Activated CD4-positive, CD25-positive, alpha-beta regulatory T cell treated with anti-CD3 and anti-CD28 coated beads, Interleukin-2, amount 50 U/mL, for 24 hours (primary cell): ENCODE measurements at places on chromosomes 11 and 22.

- ATAC-seq, result peak; percentile 82
Observed at GRCh38 chr22:23786752-23787599, at the start of gene SMARCB1. TSS of gene SMARCB1 (plus strand) at chr22:23786966. CDS start at chr22:23787170, 204 bp downstream.

- no peak for ATAC-seq
Observed at GRCh38 chr11:33910296-33910957, 18.6 kb upstream of the LMO2 start.

- ATAC-seq, result no peak
Observed at GRCh38 chr22:17117890-17118289, 3.3 kb downstream of the TMEM121B start.

- ATAC-seq, result no peak
Observed at GRCh38 chr11:17547051-17547577, at the start of gene OTOG. TSS of gene OTOG (plus strand) at chr11:17547259. CDS start at chr11:17547373, 114 bp downstream.

GRCh38 chr11:96149743-96150555 lies 193.0 kb downstream of the MAML2 start:
- peak; percentile 88 for ATAC-seq

GRCh38 chr11:70670676-70671034 lies 272.3 kb downstream of the CTTN start:
- no peak for ATAC-seq

DNA sequence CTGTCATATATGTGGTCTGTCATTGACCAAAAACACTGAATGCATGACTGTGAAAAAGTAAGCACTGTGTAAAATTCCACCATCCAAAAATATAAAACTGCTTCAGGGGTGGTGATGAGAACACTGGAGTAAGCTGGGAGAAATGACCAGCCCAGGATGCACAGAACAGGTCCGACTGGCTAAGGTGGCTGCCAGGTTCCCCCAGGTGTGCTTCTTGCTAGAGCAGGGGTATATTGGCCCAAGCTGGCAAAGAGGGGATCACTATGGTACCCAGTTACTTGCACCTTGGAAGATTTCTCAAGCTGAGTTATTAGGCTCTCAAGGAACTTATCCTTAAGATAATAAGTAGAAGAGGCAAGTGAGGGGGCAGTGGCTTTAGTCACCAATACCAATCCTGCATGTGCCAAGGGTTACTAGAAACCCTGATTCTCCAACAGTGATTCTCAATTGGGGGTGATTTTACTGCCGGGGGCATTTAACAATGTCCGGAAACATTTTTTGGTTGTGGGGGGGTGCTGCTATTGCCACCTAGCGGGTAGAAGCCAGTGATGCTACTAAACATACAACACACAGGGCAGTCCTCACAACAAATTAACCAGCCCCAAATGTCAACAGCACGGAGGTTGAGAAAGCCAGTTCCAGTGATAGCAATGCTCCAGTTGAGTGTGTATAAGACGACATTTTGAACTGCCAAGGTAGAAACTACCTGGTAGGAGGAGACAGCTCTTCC lies 15.7 kb downstream of the SNU13 start:
- ATAC-seq, result no peak

- ATAC-seq, result peak; percentile 75
Observed at GRCh38 chr22:30396871-30397655, at the start of gene SEC14L2. TSS of gene SEC14L2 (plus strand) at chr22:30397018. CDS start at chr22:30397117, 99 bp downstream.

DNA sequence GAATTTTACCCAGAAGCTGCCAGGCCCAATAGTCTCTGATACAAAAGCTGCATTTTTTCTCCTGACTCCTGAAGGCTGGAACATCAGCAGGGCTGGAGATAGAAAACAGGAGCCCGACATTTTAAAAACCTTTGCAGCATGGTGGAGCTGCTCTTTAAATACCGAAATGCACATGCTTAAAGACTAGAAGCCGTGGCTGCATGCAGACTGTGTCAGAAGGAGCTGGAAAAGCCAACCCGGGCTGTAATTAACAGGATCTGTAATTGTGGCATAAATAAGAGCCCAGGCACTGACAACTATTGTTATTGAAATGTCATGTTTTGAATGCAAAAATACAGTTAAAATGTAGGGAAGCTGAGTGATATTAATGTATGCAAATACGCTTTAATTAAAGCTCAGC lies 304.9 kb upstream of the PLET1 start:
- ATAC-seq, result no peak

- ATAC-seq, result no peak
Observed at GRCh38 chr22:24440718-24441405, 13.5 kb downstream of the ADORA2A start.

- ATAC-seq, result no peak
Observed at GRCh38 chr11:19849947-19850593, 137.4 kb downstream of the NAV2 start.

- ATAC-seq, result no peak
Observed at GRCh38 chr11:86818462-86819192, 18.3 kb downstream of the PRSS23 start.

DNA sequence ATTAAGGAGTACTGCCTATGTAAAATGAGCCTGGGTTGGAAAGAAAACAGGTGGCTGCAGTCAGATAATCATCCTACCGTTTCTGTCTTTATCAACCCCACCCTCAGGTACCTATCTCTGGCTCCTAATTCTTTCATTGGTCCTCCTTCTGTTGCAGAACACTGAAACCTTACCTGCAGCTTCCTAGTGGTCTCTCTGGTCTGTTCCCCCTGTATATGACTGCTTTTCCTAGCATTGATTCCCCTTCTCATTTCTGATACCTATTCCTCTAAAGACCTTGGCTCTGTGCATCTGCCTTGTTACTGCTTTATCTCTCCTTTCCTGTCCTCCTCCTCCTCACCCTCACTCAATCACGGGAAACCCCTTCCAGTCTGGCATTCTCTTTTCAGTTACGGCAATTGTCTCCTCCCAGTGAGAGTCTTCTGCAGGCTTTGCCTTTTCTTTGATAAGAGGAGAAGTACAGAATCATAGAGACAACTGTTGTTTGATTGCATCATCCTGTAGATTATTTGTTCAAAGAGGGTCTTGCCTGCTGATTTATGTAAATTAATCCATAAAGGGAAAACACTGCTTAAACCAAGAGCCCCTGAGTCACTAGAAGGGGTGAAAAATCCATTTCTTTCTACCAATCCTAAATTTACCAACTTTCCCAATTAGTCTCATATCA lies 301.2 kb downstream of the AASDHPPT start:
- no peak for ATAC-seq

GRCh38 chr11:41437006-41437490 lies 22.4 kb downstream of the LRRC4C start:
- no peak for ATAC-seq

- peak; percentile 76 for ATAC-seq
Observed at GRCh38 chr11:104668797-104669463, 229.3 kb downstream of the CASP12 start.

- no peak for ATAC-seq
Observed at GRCh38 chr11:5610446-5610845, 14.0 kb downstream of the TRIM6 start.

DNA sequence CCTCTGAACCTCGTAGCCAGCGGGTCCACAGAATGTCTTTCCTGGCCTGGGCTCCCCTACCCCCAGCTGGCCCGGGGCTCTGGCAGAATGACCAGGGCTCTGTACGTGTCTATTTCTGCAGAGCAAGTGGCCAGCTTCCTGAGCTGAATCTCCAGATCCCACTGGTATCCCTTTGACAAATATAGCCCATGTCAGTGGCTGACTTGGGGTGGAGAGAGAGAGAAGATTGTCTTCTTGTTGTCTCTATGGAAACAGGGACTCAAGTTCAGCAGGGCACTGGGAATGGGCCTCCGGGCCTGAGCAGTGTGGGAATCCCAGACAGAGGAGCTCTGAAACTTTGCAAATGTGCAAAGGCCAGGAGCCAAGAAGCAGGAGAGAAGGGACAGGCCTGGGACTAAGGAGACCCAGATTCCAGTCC lies 33.9 kb downstream of the ANO1 start:
- no peak for ATAC-seq

DNA sequence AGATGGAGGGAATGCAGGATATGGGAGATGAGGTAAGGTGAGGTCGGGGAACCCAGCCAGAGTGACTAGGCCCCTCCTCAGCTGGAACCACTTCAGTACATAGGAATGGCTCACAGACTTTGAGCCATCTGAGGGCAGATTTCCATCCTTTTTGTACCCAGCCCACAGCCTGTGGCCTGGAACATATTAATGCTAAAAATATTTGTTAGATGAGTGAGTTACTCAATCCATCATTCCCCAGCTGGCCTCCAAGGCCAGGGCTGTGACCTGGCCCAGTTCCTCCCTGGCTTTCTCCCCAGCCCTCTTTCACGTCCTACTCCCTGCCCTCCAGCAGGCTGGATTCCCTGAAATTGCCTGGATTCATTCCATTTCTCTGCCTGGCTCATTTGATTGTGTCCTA lies 57.2 kb upstream of the PRDM11 start:
- no peak for ATAC-seq

DNA sequence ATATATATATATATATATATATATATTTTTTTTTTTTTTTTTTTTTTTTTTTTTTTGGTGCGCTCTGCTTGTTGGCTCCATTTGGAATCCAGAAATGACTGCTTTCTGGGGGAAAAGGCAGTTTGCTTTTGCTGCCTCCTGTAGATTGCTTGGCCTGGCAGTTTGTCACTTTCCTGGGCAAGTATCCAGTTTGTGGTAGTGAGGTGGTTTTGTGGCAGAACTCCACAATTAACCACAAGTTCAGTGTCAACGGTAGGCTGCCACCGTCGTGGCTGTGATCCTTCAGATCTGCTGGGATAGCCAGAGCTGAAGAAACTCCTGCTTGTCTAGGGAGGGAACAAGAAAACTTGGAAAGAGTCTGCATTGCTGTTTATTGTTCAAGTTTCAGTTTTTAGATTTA lies 5.0 kb upstream of the PDE3B start:
- ATAC-seq, result no peak

DNA sequence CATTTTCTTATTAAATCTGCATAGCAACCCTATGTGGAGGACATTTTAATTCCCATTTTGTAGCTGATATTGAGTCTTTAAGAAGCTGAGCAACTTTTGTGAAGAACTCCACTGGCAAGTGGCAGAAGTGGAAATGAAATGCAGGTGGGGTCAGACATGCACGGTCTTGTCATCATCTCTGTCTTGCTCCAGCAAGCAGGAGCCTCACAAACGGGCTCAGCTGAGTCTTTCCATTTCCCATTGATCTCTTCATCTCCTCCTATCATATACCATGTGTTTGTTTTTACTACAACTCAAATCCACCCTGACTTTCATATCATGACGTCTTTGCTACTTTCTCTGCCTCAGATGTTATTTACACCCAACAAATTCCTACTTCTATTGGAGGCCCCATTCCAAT lies 97.9 kb upstream of the TENM4 start:
- no peak for ATAC-seq

DNA sequence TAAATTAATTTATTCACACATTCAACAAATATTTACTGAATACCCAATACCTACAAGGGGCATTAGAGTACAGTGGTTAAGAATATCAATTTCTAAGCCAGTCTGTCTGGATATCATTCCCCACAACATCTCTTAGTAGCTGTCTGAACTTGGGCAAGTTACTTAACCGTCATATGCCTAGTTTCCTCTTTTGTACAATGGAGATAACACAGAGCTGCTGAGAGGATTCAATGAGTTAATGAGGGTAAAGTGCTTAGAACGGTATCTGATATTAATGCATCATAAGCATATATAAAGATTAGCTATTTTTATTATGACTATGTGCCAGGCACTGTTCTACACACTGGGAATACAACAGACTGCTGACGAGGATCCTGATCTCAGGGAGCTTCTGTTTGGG lies 116.4 kb downstream of the APOL5 start:
- no peak for ATAC-seq

- ATAC-seq, result no peak
Observed at GRCh38 chr11:115587718-115588342, 83.6 kb upstream of the CADM1 start.

- ATAC-seq, result no peak
Observed at GRCh38 chr11:104625246-104625645, 273.0 kb downstream of the CASP12 start.

- ATAC-seq, result no peak
Observed at GRCh38 chr11:112963368-112963955, 2.2 kb downstream of the NCAM1 start.

- no peak for ATAC-seq
Observed at GRCh38 chr11:43954241-43954640, 11.8 kb downstream of the C11orf96 start.

GRCh38 chr11:46674463-46675287 lies 25.7 kb downstream of the ARHGAP1 start:
- no peak for ATAC-seq

GRCh38 chr11:86551288-86552092 lies 120.9 kb downstream of the ME3 start:
- no peak for ATAC-seq

- no peak for ATAC-seq
Observed at GRCh38 chr22:31339148-31339832, 6.9 kb downstream of the PATZ1 start.

DNA sequence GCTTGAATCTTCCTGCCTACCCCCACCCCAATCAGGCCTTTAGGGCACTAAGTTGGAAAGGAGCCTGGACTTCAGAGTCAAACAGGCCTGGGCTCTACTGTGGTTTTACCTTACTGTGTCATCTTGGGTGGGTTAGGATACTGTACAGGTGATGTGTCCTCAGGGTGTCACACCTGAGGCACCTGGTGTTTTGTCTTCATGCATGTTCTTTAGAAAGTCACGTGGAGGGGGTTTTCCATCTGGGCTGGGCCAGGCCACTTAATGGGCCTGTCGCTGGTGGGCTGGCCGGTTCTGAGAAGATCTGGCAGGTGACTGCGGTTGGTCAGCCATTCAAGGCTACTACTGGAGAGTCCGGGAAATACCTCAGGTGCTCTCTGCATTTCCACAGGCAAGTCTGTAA lies 92.6 kb downstream of the SWAP70 start:
- ATAC-seq, result no peak

- no peak for ATAC-seq
Observed at GRCh38 chr11:114426280-114426679, 13.0 kb upstream of the REXO2 start.

- no peak for ATAC-seq
Observed at GRCh38 chr11:64656862-64657261, 65.8 kb downstream of the SLC22A12 start.

DNA sequence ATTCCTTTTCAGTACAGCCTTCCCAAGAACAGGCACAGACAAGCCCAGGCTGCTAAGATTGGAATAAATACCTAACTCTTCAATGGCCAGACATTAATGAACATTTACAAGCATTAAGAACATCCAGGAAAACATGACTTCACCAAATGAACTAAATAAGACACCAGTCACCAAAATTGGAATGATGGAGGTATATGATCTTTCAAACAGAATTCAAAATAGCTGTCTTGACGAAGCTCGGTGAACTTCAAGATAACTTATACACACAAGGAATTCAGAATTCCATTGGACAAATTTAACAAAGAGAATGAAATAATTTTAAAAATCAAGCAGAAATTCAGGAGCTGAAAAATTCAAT lies 16.4 kb upstream of the DDX10 start:
- ATAC-seq, result no peak

GRCh38 chr11:16986434-16987204 lies 27.6 kb downstream of the PLEKHA7 start:
- ATAC-seq, result peak; percentile 90

GRCh38 chr11:130436171-130436570 lies 7.8 kb upstream of the ADAMTS8 start:
- ATAC-seq, result no peak
